NCI-H1105 (cell line): ENCODE measurements at places on chromosomes 13 and 19.

DNA sequence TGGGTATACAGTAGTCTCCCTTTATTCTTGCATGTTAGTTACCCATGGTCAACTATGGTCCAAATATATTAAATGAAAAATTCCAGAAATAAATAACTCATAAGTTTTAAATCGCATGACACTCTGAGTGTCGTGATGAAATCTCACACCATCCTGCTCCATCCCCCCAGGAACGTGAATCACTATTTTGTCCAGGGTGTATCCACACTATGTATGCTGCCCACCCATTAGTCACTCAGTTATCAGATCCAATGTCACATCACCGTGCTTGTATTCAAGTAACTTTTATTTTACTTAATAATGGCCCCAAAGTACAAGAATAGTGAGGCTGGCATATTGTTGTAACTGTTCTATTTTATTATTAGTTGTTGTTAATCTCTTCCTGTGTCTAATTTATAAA, 115.8 kb upstream of the SERP2 start:
- no peak for DNase-seq

- no peak for DNase-seq
Observed at GRCh38 chr19:917323-918151, at the start of gene KISS1R. Gene KISS1R (plus strand): TSS chr19:917333. CDS start chr19:917503, 170 bp downstream.

DNA sequence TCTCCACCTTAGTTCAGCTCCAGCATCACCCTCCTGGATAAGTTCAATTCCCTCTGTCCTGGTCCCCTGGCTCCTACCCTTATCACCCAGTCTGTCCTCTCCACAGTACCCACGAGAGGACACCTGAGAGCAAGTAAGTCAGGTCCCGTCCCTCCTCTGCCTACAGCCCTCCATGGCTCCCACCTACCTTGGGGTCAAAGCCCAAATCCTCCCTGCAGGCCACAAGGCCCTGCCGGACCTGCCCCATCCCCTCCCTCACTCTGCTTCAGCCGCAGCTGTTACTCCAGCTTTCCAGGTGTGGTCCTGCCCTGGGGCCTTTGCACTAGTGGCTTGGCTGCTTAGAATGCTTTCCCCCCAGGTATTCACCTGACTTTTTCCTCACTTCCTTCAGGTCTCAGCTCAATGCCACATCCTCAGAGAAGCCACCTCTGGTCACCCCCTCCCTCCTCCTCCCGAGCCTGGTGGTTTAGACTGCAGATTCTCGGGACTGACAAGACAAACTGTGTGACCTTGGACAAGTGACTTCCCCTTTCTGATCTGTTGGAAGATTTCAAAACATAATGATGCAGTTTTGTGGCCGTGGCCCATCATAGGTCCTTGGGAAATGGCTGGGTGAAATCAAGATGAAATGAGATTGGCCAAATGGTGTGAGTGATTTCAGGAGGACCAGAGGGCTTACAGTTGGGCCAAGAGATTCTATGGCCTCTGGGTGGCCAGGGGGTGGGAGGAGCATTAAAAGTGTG, 3.6 kb downstream of the TUBB4A start:
- no peak for DNase-seq

DNA sequence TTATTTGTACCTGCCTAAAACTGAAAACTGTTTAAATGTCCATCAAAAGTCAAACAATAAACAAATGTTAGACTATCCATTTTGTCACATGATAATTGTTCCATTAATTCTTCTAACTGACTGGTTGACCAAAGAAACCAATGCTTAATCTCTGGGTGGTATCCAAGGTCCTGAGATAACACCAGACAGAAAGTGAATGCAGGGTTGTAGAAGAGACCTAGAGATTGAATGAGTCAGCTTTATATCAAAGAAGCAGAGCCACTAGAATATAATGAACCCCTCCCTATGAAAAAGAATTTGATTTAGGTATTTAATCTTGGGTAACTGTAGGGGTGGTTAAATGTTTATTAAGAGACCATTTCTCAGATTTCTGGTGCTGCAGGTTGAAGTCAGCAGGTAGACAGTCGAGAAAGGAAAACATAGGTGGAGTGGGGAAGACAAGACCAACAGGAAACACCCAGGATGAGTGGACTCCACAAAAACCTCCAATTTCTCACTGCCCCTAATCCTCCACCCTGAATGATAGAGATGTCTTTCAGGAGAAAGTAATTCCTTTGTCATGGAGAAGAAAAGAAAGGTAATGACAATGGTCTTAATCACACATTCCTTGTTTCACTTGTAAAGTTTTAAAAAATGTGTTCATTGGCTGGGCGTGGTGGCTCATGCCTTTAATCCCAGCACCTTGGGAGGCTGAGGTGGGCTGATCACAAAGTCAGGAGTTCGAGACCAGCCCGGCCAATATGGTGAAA, 536.4 kb downstream of the IRS2 start:
- no peak for DNase-seq

DNA sequence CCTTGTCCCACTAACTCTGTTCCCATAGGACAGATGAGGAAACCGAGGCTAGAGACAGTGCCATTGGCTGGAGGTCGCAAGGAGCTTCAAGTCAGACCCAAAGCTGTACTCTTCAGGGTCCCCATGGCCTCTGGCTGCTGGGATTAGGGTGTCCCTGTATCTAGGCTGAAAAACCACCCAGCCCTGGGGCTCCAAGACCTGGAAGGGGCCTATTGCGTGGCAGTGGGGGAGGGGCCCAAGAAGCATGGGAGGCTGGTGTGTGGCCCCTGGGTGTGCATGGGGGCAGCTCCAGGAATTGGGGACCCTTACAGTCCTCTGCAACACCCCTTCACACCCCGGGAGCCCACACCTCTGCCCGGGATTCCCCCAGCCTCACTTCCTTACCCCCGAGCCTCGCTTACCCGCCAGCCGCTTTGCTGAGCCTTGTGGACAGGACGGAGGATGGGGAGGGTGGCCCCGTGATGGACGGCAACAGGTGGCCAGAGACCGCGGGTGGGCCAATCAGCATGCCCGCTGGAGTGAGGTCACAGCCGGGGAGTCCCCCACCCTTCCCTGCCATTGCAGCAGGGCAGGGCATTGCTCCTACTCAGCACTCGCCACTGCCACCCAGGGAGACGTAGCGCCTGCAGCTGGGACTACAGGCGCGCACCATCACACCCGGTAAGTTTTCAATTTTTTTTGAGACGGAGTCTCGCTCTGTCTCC, at the start of gene JSRP1:
Gene JSRP1, minus strand, starts transcription at position 436 of the 704 bp plus-strand sequence. CDS start 1,103 bp downstream, outside the sequence.
- DNase-seq: no peak

GRCh38 chr13:49455007-49455398, 10.9 kb downstream of the SETDB2 start:
- DNase-seq: no peak

DNA sequence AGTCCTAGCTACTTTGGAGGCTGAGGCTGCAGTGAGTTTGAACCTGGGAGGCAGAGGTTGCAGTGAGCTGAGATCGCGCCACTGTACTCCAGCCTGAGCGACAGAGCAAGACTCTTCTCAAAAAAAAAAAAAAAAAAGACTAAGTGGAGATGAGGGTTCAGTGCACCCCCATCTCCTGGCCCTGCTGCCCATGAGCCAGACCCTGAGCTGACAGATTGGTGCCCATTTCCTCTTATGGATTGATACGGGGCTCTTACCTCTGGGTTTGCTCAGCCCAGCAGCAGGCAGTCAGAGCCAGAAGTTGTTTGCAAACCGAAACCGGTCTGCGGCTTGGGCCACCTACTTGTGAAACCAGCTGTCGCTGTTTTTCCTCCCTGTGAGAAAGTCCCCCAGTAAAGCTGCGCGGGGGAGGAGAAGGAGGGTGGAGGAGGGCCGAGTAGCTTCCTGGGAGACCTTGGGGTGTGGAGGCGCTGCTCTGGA, 36.9 kb downstream of the ARRDC2 start:
- no peak for DNase-seq

DNA sequence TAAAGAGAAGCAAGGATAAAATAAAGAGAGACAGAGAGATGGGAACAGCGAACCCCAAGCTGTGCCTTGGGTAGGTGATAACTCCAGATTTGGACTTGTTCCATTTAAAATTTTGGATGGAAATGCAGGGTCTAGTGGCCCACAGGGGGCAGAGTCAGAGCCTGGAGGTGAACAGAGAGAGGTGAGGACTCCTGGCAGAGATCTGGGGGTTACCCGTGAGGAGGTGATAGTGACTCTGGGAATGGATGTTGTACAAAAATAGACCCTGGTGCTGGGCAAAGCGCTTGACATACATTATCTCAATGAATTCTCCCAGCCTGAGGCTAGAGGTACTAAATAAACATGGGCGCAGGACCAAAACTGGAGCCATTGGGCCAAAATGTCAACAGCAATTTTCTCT, 14.3 kb upstream of the DHRS12 start:
- no peak for DNase-seq

DNA sequence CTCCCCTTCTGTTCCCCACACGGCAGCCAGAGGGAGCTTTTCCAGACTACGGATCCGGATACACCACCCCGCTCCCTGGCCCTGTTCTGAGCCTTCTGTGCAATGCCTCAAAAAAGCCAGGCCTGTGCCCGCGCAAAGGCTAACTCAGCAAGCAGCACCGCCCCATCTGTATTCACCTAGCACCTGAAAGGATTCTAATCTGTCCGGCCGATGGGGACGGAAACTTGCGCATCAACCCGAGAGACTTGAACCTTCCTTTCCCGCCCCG, 589 bp downstream of the ZBTB45 start:
- peak; percentile 32 for DNase-seq

GRCh38 chr19:18655173-18655844, 18.5 kb downstream of the KLHL26 start:
- DNase-seq: no peak

- DNase-seq: no peak
Observed at GRCh38 chr19:8371011-8371804, 7.3 kb downstream of the ANGPTL4 start.
